RKO (cell line): ENCODE measurements at places on chromosomes 11 and 22.

DNA sequence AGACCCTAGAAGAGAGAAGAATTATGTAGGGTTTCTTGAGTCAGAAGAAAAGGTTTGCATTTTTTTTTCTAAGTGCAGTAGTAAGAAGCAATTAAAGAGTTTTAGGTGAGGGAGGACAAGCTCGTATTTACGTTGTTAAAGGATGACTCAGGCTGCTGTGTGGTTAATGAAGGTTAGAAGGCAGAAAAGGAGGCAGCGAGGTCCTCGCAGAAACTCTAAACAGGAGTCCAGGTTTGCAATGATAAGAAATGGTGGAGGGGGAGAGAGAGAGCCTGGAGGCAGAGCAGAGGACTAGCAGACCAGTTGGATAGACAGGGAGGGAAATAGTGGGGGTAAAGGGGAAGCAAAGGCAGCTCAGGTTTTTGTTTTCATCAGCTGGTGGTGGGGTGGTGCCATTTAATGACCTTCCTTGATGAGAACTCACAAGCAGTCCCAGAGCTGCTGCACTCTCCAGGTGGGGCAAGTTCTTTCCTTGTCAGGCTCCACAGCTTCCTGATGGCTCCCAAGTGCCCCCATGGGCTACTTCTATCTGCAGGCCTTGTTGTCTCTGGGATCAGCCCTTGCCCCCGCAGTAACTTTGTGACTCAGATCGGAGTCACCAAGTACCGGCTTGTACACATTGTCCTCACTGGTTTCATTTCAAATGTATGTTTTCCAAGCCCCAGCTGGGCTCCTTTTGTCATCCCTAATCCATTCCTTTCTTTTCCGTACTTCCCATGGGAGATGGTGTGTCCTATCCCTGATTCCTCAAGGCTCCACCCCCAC lies 8.3 kb upstream of the INSC start:
- DNase-seq = peak; percentile 30

DNA sequence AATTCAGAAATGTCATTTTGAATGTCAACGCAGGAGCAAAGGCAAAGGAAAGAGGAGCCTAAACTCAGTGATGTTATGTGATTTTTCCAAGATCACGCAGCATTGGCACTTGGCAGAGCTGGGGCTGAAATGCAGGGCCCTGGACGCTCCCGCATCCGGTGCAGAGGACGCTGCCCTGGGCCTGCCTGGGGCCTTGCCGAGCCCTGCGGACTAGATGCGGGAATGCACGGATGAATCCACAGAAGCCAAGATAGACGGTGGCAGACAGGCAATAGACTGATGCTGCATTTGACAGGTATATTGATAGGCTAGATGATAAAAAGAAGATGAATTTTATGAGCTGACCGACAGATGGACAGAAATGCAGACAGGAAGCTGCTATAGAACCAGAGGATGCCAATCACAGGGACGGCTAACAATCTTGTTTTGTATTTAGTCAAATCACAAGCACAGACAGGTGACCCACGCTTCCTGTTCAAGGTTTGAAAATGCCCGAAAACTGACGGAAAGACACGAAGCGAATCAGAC lies 696 bp upstream of the MARK2 start:
- DNase-seq = no peak

DNA sequence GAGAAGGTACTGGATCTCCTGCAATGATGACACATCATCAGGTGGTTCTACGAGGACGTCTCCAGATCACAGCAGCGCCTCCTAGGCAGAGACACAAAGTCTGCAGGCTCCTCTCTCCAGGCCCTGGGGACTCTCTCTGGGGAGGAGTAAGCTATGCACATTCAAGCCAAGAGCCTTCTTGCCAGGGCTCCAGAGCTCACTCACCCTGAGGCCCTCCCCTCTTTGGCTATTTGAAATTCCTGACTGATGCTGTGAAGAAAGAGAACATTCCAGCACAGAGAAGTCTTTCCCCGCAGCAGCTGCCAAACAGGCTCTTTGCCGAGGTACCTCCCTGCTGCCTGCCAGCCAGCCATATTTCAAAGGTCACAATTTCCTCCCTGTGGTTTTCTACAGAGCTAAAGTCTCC lies 204.9 kb downstream of the CSNK2A3 start:
- DNase-seq = no peak

GRCh38 chr22:46829117-46829891 lies 66.9 kb downstream of the TBC1D22A start:
- no peak for DNase-seq

GRCh38 chr11:70080763-70081162 lies 2.6 kb downstream of the ANO1 start:
- DNase-seq = no peak

DNA sequence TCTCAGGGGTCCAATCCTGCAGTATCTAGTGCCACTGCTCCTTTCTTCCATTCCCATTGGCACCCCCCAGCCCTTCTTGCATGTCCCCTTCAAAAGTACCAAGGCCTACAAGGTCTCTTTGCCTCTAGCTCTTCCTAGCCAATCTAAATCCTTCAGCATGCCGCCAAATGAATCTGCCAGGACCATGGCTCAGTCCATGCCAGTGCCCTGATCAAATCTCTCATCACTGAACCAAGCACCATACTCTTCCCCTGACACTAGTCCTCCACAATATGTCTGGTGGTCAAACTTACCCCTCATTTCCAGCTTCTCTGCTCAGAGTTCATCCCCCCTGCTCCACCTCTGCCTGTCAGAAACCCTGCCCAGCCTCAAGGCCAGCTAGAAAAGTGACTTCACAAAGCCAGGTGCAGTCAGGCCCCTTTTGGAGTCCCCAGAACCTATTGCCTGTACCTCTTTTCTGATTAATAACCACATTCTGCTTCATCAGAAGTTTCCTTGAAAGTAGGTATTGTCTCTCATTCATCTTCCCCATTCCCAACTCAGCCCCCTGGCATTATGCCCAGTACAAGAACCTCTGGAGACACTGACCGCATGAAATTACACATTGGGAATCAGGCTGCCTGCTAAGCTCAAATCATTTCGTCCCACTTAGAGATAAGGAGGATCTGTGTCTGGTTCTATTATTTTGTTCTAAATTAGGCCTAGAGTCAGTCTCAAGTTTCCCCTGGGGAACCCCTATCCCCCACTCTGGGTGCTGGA lies 11.4 kb downstream of the FEN1 start:
- no peak for DNase-seq

DNA sequence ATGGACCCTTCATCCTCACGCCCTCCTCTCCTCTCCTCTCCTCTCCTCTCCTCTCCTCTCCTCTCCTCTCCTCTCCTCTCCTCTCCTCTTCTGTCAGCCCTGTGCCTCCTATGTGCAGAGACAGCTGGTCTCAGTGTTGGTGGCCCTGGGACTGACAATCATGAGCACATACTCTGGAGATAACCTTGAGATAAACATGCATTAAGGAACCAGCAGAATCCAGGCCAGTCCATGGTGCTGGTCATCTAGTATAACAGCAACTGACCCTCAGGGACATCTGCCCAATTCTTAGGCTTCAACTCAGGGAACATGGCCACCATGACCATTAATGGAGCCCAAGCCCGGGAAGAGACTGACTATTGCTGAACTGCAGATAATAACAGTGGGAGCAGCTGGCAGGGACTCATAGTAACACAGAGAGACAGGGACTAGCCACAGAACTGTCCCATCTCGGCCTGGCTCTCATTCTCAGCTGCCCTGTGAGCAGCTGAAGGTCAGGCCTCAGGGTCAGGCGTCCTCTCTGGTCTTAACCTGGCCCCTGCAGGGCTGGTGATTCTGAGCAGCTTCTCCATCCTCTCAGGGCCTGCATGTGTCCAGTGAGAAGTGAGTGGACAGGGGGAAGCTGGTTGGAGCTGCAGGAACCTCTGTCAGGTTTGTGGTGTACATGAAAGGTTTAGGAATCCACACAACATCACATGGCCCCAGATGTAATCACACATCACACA lies 45.4 kb downstream of the GGTLC2 start:
- DNase-seq = no peak

GRCh38 chr22:23893121-23893944 lies 850 bp upstream of the MIF start:
- DNase-seq = no peak

- DNase-seq = no peak
Observed at GRCh38 chr11:112163875-112164685, at the start of gene IL18. Gene IL18, minus strand, starts transcription at chr11:112164094. Its CDS starts 9,041 bp downstream, at chr11:112155053.

GRCh38 chr22:45212306-45212709 lies 28.4 kb downstream of the KIAA0930 start:
- no peak for DNase-seq

DNA sequence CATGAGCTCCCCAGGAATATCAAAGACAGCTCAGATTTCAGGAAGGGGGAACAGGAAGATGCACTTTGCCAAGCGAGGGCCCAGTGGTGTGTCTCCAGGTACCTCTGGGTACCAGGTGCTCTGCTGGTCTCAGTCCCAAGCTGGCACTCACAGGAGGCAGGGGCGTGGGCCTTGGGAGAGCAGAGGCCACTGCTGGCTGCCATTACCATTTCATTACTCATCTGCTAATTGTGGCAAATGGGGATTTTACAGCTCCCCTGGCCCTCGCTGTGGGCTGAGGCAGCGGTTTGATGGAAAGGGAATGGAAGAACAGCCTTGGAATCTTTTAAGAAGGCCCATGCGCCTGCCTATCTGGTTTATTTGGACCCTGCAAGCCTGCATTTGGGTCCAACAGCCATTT lies 192.0 kb upstream of the NAV2 start:
- no peak for DNase-seq

- no peak for DNase-seq
Observed at GRCh38 chr11:120759046-120759445, 247.5 kb downstream of the GRIK4 start.

- peak; percentile 14 for DNase-seq
Observed at GRCh38 chr22:49724030-49724892, 103.4 kb downstream of the BRD1 start.

DNA sequence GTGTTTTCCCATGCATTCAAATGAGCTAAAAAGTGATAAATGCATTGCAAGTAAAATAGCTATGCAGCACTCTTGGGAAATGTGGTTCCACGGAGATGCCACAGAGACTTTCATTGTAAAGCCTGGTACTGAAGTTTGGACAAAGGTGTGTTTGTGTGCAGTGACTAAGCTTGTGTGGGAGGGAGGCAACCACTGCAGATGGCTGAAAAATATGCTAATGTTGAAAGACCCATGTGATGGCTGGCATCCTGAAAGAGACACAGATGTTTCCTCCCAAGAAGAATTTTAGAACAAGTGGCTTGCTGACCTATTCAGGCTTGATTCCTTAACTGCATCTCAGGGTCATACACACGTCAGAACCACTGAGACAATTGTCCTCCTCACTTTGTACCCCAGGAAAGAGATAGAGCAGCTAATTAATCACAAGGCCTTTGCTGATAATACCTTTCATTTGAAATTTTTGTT lies 73.8 kb downstream of the FAM76B start:
- no peak for DNase-seq

DNA sequence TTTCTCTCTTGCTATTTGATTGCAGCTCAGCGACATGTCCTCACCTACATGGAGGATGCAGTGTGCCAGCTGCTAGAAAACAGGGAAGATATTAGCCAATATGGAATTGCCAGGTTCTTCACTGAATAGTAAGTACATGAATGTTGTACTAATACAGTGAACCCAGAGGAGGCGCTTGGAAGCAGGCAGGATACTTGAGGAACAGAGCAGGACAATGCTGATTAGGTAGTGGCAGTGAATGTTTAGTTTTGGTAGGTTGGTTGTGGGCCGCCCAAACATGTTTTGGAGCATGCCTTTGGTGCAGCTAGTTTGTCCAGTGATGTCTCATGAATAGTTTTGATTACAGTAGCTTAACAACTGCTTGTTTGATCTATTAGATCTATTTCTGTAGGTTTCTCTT lies 50.6 kb downstream of the CSTPP1 start:
- no peak for DNase-seq

DNA sequence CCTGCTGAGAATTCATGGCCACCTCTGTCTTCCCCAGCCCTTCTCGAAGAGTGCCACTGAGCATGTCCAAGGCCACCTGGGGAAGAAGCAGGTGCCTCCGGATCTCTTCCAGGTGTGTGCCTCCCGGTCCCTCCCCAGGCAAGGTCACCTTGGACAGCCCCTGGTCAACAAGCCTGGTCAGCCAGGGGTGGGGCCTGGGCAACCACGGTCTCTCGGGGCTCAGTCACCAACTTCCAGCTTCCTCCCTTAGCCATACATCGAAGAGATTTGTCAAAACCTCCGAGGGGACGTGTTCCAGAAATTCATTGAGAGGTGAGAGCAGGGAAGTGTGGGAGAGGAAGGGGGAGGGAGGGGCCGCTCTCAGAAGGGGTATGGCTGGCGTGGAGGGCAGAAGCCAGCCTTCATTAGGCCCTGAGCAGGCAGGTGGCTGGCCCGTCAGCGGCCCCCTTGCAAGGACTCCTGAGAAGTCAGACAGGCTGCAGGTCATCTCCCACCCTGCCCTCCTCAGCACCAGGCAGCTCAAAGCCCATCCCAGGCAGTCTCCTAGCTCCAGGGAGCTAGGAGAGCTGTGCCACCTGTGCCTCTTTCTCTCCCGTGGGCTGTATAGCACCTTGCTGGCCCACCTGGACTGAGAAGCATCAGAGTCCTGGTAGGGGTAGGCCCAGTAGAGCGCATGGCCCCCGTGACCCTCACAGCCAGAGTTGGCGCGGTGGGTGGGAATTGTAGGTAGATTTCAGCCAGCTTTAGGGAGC lies 9.3 kb upstream of the ANKRD13D start:
- DNase-seq = no peak

DNA sequence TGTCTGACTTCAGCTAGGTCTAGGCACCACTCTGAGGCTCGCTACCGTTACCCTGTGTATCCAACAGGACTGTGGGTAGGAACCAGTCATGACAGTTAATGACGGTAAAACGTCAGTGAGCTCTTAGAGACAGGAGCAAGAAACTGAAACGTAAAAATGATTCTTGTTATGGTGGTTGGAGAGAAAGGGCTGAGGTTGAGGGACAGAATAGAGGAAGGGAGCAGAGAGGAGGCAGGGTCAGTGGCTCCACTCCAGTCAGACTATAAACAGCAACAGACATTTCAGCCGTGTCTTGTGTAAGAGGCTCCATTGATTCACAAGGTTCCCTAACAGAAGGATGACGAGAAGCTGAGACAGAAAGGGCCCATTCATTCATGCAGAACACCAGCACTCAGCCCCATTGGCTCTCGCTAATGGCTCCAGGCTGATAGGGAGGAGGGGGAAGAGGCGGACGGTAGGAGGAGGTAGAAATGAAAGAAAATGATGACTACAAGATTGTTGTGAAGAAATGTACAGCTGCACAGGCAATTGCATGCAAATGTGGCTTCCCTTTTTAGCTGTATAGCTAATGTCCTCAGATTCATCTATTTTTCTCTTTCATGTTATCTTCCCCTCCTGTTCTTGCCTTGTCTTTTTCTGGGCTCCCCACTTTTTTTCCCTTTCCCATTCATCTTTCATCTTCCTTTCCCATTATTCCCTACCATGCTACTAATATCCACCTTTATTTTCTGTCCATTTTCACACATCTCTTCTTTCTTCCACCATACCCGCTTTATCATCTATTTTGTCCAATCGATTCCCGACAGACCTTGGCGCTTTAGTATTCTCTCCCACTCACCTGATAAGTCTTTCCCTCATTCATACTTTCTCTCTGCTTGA lies 34.3 kb downstream of the ETS1 start:
- DNase-seq = no peak

GRCh38 chr11:35160902-35161597 lies 22.1 kb downstream of the CD44 start:
- DNase-seq = no peak
